Motor neuron (in vitro differentiated cells): ENCODE measurements at places on chromosomes 4 and X. TPM values are rescaled to one million over a fixed set of nuclear protein-coding genes. Genes with fewer than 3 reads are reported as not detected.

- ATAC-seq, result no peak
These were observed 120.3 kb downstream of the CHRNA9 start for GRCh38 chr4:40455340-40455902.

DNA sequence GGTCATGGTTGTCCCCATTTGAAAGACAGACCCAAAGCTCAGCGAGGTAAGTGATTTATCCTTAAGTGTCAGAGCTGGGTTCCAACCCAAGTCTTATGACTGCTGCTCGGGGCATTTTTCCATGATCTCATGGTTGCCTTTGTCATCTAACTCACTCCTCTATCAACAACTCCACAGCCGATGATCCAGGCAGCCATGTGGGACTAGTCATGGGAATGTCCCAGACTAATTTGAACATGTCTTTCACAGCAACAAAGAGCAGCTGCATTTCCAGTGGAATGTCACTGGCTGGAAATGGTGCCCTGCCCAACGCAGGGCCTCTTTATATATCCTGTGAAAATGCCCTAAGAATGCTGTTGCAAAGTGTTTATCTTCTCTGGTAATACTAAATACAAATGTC is 284.8 kb upstream of the PPARGC1A start:
- ATAC-seq, result no peak

DNA sequence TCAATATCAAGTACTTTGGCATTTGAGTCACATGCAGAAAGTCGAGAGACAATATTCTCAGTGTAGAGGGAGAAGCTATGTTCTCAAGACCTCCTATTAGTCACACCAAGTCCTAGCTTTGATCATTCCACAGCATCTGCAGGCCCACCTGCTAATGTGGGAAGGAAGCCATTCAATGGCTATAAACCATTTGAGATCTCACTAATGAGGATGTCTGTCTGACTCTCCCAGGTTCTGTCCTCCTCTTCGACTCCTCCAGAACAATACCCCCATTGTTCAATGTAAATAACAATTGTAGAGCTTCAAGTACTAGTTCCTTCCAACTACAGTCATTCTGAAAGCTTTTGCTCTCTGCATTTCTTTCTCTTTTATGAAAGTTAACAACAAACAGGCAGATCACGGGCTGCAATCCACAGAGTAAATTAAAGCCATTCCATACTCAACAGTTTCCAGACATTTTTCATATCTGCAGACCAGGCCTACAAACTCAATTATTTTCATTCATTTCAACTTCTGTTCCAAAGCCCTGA is 140.2 kb upstream of the EDNRA start:
- ATAC-seq, result no peak

The BEND2 gene
- not detected in 2 replicates for total RNA-seq

The MAP7D3 gene
- 2.9 and 4.1 TPM in 2 replicates for total RNA-seq

DNA sequence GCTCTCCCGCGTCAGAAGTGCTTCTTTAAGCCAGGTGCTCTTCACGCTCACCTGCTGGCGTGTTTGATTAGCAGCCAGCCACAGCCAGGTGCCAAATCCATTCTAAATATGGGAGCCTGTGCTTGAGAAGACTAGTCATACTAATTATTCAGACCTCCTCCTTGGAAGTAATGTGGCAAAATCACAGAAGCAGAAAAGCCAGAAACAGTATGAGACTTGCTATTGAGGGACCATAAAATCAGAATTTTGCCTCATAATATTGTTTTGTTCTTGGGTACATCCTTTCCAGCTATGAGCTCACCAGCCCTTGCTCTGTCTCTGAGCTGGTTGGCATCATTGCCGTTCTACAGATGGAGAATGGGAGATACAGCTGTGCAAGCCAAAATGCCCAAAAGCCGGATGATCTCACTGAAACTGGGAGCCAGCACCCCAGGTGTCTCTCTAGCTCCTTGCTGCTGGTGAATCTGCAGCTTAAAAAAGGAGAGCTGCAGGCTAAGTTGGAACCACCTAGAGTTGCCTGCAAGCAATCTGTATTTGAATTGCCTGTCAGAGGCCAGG is 205.4 kb downstream of the SHROOM3 start:
- no peak for ATAC-seq

The TMPRSS11F gene
- 0.29 TPM in 1 of 2 replicates, not detected in the other for total RNA-seq

The PLAC8 gene
- total RNA-seq, result 1.1 and 3.0 TPM in 2 replicates

- ATAC-seq, result no peak
These were observed 16.9 kb downstream of the STAP1 start for GRCh38 chr4:67575232-67576058.

GRCh38 chrX:111886678-111887077 is 10.7 kb downstream of the TRPC5OS start:
- no peak for ATAC-seq

The KLHL13 gene
- 38.5 and 38.6 TPM in 2 replicates for total RNA-seq

DNA sequence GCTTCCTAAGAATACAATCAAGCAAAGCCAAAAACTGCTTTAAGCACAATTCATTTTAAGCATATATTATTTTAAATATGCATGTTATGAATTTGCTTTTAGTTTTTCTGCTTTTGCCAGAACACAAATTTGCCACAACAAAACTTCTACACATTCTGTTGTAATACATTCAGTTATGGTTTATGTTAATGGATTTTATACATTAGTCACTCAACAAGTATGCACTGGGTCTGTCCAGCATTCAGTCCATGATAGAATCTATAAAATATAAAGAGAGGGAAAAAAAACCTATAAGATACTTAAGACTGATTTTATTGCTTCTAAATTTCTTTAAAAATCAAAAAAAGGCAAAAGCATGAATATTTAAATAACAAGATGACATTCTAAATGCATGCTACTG is 22.2 kb downstream of the IQCM start:
- ATAC-seq, result no peak

The PUDP gene
- total RNA-seq, result 6.9 and 11.0 TPM in 2 replicates

The TMPRSS11E gene
- not detected in 2 replicates for total RNA-seq

The SLC6A14 gene
- total RNA-seq, result 0.13 TPM in 1 of 2 replicates, not detected in the other

DNA sequence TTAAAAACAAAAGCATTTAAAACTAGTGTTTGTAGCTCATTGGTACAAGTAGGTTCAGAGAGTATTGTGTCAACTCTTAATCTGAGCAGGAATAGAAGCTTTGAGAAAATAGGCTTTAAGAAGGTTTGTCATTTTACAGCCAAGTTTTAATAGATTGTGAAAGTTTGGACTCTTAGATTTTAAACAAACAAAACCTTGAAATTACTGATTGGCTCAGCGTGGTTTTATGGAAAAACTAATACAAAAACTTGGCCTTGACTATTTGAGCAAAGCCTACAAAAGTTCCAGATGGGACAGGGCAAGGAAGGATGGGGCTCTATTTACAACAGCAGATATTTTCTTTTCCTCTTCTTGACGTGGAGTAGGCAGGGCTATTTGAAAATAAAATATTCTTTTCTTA is 16.5 kb downstream of the ZFX start:
- ATAC-seq, result no peak

- ATAC-seq, result no peak
These were observed 23.8 kb downstream of the DDIT4L start for GRCh38 chr4:100166297-100167039.

DNA sequence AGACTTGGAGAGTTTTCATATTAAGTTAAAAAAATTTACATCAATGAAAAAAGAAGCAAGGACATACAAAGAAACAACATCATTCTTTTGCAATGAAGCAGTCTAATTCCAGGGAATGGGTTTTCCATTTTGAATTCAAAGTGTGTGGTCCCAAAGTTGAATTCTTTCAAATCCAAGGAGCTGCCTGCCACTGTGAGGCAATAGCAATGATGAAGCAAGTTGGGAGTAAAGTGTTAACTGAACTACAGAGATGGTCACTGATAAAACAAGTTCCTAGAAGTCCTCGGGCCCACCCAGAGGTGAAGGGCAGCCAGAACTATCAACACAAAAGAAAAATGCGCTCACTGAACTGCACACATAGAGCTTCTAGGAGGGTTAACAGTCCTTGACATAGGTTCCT is 115.9 kb downstream of the RAB28 start:
- ATAC-seq, result no peak

The NUDT10 gene
- 23.9 and 25.2 TPM in 2 replicates for total RNA-seq

The NONO gene
- total RNA-seq, result 276 and 293 TPM in 2 replicates

- ATAC-seq, result no peak
These were observed 34.3 kb upstream of the PROM1 start for GRCh38 chr4:16118090-16118489.

DNA sequence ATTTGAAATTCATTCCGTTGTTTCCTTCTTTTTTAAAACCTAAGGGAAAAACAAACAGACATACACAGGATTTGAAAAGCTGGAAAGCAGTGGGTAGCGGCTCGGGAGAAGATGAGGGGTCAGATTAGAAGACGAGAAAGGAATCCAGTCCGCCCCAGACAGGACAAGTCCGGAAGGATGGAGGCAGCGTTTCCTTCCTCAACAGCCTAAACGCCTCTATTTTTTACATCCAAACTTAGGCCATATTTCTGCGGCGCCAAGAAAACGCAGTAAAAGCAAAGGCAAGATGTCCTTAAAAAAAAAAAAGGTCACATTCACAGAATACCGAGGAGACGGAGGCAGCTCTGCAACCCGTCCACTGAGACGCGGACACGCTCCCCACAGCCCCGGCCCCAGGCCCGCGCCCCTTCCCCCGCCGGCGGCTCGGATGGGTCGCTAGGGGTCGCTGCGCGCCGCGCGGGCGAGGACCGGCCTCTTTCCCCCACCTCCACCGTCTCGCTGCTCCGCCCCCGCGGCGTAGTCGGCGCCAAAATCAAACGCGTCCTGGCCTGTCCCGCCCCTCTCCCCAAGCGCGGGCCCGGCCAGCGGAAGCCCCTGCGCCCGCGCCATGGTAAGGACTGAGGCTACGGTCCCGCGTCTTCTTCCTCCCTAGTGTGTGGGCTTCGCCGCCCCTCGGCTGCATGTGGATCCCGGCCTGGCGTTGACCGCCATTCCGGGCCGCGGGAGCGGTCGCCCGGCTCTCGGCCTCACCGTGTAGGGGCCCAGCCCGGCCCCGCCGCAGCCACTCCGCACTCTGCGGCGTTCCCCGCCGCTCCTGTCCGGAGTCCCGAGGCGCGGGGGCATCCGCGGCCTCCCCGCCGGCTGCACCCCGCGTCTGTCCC is at the start of gene MND1:
TSS of gene MND1 (plus strand) at position 558 of the 881 bp plus-strand sequence. CDS start at position 608, 50 bp downstream.
- peak; percentile 96 for ATAC-seq

The PWWP3B gene
- not detected in 2 replicates for total RNA-seq

The SPACA5 gene
- total RNA-seq, result not detected in 2 replicates

The FRG2 gene
- total RNA-seq, result 0.16 TPM in 1 of 2 replicates, not detected in the other
